ENCODE measurements at places on chromosomes 11 and 22. TPM values are rescaled to one million over a fixed set of nuclear protein-coding genes. Genes with fewer than 3 reads are reported as not detected.

Gene GNG3
- not detected for total RNA-seq

Gene CLDN5
- total RNA-seq, result 66.3 TPM

Gene OR52K1
- not detected for total RNA-seq

Gene POU2AF3
- 2.0 TPM for total RNA-seq

Gene IRAG1
- 8.5 TPM for total RNA-seq
